ENCODE measurements at places on chromosomes 12 and 14.
A peak's percentile ranks its signal among the peaks of the same experiment; 100 is the strongest.

- DNase-seq, result no peak
Observed at GRCh38 chr12:1676043-1676442, 14.8 kb upstream of the ADIPOR2 start.

DNA sequence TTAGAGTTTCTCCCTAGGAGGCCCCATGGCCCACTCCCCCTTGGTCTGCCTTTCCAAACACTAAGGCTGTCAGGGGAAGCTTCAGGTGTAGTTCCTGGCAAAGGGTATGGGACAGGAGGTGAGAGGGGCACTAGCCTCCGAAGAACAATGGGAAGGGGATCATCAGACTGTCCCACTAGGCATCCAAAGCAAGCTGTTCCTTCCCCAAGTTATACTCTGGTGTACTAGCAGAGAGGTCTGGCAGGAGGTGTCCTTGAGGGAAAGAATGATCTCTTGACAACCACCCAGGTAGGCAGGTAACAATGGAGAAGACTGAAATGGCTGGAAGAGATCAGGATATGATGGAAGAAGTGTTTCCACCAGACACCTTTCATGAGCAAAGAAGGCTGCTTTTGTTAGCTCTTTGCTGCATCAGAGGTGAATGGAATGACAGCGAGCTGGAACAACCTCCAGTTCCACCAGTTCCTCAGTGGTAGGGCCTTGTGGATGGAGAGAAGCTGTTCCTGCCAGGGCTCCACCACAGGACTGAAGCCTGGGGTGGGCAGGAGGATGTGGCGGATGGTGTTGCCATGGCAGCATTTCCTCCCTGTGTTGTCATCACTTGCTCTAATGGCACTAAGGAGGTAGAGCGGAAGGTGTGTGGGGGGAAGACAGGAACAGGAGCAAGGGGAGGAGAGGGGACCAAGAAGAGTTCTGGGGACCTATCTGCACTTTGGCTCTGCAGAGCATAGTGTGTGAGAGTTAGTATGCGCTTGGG, 2.3 kb upstream of the AGAP2 start:
- no peak for DNase-seq

GRCh38 chr12:65891987-65892481, 67.8 kb downstream of the HMGA2 start:
- DNase-seq, result peak; percentile 88

- peak; percentile 25 for DNase-seq
Observed at GRCh38 chr14:84036840-84037239, 1493.1 kb upstream of the FLRT2 start.

- no peak for DNase-seq
Observed at GRCh38 chr12:111093428-111094142, 173.2 kb upstream of the MYL2 start.

DNA sequence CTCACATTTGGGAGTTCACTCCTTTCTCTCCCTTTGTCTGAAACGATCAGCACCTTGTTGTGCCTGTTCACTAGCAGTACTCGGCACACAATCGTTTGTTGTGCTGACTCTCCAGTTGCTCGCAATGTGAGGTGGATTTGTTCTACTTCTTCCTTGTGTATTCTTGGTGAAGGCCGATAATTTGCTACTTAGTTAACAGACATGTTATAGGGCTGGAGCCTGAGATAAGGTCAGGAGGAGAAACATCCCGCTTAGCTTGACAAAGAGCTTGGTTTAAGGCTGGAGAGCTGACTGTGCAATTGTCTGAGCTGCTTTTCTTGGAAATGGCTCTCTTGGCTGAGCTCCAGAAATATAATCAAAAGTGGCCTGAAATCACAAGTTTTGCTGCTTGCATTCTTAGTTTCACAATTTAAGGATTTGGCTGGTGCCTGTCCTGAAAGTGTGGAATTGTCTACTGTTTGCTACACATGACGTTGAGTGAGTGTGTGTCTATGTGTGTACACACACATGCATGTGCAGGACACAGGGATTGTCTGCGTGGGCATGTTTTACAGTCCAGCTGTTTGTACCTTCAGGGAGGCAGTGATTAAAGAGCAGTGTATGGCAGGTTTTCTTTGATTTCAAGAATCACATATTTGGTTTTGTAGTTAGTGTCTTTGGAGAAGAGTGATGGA, 77.7 kb downstream of the ARF6 start:
- DNase-seq, result no peak

DNA sequence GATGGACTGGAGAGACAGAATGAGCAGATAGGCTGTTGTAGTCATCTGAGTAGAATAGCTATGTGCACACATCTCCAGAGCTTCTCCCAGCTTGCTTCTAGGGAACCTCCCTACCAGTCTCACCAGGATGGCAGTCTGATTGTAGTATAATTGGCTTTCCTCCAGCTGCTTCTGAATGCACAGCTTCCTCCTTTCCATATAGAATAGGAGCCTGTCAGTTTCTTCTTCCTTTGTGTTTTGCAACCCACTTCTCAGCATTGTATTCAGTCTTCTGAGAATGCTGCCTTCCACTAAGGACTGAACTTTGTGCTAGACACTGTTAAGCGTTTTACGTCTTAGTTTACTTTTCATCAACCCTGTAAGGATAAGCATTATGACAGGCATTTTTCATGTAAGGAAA, 2.2 kb upstream of the CSAD start:
- DNase-seq, result no peak

- DNase-seq, result no peak
Observed at GRCh38 chr12:66241061-66242043, 52.3 kb downstream of the IRAK3 start.

- no peak for DNase-seq
Observed at GRCh38 chr12:90627180-90627896, 327.6 kb downstream of the CCER1 start.

DNA sequence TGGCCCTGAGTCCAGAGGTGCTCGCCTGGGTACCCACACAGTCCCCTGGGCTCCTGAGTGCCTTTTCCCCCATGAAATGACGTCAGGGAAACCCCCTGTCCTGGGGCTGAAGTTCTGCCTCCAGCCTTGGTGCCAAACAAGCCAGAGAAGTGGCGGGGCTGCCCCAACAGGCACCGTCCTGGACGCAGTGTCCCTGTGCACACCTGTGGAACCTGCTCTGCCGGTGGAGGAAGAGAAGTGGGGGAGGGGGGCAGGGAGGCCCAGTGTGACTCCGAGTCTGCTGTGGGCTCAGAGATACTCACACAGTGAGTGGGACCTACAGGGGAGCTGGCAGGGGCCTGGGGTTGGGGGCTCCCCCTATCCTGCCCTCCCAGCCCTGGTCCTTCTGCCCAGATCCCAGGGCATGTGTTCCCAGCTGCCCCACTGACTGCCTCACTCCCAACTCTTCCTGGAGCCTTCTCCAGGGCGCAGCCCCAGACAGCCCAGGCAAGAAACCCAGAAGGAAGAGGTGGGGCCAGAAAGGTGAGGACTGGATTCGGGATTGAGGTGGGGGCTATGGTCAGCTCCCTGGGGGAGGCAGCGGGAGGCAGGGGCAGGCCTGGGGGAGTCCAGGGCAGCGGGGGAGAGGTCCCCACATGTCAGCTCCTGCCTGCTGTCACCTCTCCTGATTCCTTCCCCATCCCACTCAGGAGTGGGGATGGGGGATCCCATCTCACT, 24.7 kb downstream of the CCDC85C start:
- DNase-seq, result no peak

- no peak for DNase-seq
Observed at GRCh38 chr14:86858591-86858990, 1134.4 kb downstream of the GALC start.

Data from SW 1271 (cell line).